ENCODE measurements at places on chromosomes 6 and 20.

GRCh38 chr6:12751694-12752325 is 35.2 kb downstream of the PHACTR1 start:
- DNase-seq = peak; percentile 63

- DNase-seq = peak; percentile 55
These were observed 54.3 kb downstream of the MYLIP start for GRCh38 chr6:16183187-16183664.

GRCh38 chr20:8356806-8357205 is 224.7 kb downstream of the PLCB1 start:
- DNase-seq = no peak

DNA sequence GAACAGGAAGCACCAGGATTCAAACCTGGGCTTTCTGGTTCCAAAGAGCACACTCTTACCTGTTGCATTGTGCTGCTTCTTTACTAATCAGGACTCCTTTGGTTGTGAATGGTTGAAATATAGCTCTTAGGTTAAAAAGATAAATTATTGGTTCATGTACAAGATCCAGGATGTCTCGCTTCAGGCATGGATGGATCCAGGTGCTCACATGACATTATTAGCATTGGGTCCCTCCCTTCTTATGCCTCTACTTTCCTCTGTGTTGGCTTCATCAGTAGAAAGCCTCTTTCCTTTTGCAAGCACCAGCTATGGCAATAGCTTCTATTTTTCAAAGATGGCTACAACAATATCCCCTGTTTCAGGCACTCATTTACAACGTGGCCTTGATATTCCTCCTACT is 217.7 kb upstream of the SULF2 start:
- no peak for DNase-seq

Measured in EL (cell line).